ENCODE measurements at places on chromosomes 7 and 10. TPM values are rescaled to one million over a fixed set of nuclear protein-coding genes. Genes with fewer than 3 reads are reported as not detected.

DNA sequence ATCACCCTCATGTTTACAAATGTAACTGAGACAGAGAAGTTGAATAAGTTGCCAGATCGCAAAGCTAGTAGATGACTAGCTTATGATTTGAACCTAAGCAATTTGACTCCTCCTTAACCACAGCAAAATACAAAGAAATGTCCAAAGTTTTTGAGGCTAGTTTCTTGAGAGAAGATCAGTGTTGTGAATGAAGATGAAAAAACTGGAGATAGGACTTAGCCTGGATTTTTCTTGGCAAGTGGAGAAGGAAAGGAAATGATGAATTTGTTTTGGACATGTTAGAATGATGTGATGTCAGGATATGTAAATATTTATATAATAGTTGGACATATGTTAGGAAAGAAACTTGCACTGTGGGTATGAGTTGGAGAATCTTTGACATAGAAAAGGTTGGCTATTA, 149.8 kb downstream of the LSMEM1 start:
- no peak for DNase-seq

DNA sequence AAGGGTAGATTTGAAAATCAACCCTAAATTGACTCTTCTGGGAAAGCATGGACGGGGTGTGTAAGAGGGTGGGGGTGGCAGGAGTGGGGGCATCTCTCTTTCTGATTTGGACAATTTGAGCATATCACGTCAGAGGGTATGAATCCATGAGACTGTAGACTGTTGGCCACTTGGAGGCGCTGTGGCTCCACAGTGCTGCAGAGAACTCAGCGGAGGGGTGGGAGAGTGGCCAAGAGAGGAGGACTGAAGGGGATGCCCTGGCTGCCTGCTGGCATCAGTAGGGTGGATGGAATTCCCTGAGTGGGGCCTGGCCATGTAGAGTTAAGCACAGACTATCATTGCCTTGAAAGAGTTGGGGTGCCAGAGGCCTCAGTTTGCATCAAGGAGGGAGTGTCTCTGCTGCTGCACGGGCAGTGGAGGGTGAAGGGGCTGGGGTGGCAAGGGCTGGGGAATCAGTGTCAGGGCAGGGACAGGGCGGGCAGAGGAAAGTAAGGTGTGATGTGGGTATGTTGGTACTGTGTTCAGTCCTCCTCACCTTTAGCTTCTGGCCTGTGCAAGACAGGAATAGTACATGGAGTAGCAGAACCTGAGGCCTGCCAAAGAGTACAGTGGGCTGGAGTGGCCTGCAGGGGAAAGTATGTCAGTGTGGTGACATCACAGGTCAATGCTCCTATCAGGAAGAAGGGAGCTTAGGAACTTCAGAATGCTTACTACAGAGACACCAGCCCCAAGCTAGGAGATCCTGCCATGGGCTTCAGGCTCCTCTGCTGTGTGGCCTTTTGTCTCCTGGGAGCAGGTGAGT, 133.5 kb upstream of the PRSS58 start:
- DNase-seq: no peak

DNA sequence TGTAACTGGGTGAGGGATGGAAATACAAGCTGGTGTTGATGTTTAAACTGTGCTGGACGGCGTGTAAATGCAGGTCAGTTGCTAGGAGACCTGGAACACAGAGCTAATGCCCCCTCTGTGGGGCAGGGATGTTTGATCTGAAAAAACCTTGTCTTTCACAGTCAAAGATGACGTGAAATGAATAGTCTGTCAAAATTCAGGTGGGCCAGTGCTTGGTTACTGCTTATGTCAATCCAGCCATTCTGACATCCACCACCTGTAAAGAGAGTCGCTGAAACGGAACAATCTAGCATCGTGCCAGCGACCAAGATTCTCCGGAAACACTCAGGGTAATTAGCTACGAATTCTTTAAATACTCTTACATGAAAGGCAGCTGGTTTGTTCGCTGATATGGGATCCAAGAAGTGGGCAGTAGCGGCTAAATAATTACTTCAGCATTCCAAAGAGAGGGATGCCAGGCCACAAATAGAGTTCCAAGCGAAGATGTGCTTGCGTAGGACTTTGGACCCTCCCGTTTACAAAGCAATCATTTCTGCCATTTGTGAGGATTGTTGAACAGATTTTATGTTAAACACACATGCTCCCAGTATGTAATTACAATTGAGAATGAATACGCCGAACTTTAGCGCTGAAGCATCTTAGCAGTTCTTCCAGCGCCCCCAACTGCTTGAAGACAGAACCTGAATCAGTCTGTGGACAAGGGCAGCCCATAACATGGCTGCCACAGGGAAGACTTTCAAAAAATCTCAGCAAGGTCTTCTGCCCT, 7.3 kb upstream of the ASB4 start:
- no peak for DNase-seq

DNA sequence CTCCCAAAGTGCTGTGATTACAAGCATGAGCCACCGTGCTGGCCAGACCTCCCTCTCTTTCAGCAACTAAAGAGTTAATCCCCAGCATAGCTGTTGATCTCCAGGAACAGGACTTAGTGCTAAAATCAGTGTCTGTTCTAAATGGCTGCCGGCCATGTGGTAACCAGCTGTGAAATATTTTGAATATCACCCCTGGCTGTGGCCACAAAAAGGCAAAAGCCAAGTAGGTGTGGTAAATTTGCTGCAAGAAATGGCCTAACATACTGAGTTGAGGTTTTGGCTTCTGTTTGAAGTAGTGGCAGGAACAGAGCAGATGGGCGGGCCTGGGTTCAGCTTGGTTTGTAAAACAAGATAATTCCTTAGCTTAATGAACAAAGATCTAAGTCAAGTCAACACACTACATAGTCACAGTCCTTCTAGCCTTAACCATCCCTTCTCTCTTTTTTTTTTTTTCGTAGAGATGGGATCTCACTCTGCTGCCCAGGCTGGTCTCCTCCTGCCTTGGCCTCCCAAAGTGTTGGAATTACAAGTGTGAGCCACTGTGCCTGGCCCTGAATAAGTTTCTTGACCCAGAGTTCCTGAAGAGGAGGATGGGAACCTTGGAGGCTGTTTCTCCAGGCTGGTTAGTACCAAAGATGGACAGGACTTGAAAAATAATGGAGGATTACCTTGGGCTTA, 22.7 kb upstream of the AGFG2 start:
- DNase-seq: no peak

GIGYF1 gene
- 20.8 TPM for total RNA-seq

OR6V1 gene
- not detected for total RNA-seq

Measured in cerebellum (tissue), 4 donors.